Right renal pelvis (tissue), 4 donors: ENCODE measurements at places on chromosomes 1 and 21. TPM values are rescaled to one million over a fixed set of nuclear protein-coding genes. Genes with fewer than 3 reads are reported as not detected.

IGSF3 gene
- 31.4 TPM for polyA plus RNA-seq

CLSTN1 gene
- polyA plus RNA-seq, result 141 TPM

CRYAA gene
- not detected for polyA plus RNA-seq

MAP10 gene
- polyA plus RNA-seq, result 8.0 TPM

TMPRSS15 gene
- polyA plus RNA-seq, result 0.29 TPM

WNT2B gene
- 2.5 TPM for polyA plus RNA-seq

APOBEC4 gene
- polyA plus RNA-seq, result not detected

CHODL gene
- polyA plus RNA-seq, result 45.2 TPM

DNA sequence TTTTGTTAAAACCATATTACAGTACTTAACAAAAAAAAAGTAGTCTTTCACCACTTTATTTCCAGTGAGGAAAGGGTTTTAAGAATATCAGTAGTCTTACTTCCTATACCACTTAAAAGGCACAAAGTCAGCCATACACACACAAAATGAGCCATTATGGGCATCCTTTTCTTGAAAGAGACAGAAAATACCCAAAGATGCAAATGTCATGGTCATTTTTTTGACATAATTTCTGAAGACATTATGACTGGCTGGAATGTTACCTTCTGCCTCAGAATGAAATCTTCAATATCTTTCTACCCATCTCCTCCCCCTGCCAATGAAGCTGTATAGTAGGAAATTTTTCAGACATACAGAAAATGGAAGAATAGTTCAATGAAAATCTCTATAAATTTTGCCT is 237.7 kb downstream of the SLC45A1 start:
- DNase-seq, result no peak

DNA sequence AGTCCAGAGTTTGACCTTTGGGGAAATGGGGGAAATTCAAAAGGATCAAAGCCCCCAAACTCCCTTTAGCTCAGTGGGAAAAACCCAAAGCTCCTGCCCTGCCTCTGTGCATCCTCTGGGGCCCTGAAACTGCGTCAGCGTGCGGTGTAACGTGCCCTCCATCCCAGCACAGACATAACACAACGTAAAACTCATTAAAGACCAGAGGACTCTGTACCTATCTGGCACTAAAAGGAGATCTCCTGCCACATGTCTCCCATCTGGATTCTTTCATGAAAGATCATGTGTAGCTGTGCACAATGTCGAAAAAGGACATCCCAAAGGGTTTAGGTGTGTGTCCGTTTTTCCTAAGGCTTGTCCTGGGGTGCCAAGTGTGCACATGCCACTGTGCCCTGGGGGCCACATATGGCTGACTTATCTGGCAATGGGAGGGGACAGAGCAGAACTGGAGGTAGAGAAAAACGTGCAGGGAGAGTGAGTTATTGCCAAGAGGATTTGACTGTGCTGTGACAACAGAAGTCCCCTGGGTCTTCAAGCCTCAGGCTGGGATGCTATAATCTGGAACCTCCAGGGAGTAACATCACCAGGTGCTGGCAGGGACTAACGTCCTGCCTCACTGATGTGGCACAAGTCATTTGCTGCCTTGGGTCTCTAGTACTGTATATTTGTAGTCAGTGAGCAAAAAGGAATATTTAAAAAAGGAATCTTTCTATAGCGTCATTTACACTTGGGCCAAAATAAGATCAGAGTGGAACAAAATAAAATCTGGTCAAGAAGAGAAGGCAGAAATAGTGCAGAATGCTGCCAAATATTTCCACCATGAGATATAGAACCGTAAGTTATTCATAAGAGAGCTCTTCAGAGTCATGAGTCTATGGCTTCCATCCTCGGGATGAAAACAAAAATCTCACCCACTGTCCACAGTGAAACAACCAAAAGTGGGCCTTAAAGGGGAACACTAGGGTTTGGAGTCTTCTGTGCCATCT is 52.3 kb downstream of the ITPKB start:
- no peak for DNase-seq

GRCh38 chr21:40985370-40985769 is 138.4 kb upstream of the DSCAM start:
- no peak for DNase-seq

DNA sequence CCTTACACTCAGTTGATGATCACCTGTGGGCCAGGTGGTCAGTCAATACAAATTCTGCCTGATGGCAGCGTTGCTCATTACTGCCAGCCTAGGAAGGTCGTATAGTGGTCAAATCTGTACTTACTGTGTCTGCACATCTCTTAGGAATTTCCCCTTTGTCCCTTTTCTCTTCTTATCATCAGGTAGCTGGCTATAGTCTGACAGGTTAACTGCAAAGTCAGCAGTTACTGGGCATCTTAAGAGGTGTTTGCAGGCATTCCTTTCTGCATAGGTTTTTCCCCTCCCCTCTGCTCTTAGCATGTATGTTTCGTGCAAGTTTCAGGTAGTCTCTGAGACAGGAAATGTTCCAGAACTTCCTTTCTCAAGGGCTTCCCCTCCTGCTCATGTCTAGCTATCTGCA is 298.7 kb downstream of the LRRIQ3 start:
- no peak for DNase-seq

GRCh38 chr1:246533371-246533905 is 26.4 kb upstream of the SMYD3 start:
- DNase-seq, result no peak

DNA sequence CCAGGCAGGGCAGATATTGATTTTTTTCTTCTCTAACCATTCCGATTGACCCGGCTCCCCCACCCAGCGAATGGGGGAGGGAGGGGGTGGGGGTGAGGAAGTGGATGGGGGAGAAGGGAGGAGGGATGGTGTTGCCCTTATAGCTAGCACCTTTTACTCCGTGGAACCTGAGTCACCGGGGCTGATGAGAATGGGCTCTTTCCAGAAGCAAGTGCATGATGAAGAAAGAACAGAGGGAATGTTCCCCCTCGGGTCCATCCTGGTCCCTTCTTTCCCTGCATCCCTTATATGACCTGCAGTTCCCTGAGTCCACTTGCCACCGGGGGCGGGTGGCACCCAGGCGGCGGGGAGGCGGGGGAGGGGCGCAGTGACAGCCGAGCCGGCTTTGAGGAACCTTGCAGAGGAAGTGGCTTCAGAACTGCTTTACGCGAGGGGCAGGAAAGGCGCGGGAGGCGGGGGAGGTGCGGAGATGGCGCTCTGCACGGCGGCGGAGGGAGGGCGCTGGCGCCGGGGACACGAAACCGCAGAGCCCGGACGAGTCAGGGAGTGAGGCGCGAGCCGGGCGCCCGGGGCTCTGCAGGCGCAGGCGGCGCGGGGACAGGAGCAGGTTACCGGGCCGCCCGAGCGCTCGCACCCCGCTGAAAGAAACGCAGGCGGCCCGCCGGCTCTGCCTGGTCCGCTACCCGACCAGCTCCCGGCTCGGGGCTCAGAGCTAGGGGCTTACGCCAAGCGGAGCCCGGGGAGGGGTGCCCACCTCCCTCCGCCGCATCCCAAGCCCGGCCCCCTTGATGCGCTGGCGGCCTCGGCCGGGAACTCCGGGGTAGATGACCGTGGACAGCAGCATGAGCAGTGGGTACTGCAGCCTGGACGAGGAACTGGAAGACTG is 49.7 kb downstream of the RASSF5 start:
- DNase-seq, result peak; percentile 33

- DNase-seq, result no peak
These were observed 14.8 kb upstream of the SLC27A3 start for GRCh38 chr1:153760440-153760839.

DNA sequence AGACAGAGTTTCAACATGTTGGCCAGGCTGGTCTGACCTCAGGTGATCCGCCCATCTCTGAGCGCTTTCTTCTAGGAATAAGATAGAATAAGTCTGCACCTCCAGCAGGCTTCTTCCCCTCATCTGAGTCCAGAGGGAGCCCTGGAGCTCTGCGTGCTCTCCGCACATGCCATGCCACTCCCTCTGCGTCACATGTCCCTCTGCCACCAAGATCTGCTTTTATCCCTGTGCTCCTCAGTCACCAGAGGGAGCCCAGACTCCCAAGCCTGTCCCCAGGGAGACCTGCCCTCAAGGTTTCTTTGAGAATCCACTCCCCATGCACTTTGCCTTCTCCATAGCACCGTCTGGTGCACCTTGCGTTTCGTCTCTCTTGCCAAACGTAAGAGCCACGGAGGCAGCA is 213.0 kb downstream of the CAMTA1 start:
- DNase-seq, result no peak

GRCh38 chr1:32900956-32901822 is at the start of gene TMEM54:
TMEM54 (minus strand) TSS chr1:32901389; CDS start chr1:32901238, 151 bp downstream.
- no peak for DNase-seq

- DNase-seq, result no peak
These were observed 136.8 kb downstream of the GABPA start for GRCh38 chr21:25871566-25871965.

DNA sequence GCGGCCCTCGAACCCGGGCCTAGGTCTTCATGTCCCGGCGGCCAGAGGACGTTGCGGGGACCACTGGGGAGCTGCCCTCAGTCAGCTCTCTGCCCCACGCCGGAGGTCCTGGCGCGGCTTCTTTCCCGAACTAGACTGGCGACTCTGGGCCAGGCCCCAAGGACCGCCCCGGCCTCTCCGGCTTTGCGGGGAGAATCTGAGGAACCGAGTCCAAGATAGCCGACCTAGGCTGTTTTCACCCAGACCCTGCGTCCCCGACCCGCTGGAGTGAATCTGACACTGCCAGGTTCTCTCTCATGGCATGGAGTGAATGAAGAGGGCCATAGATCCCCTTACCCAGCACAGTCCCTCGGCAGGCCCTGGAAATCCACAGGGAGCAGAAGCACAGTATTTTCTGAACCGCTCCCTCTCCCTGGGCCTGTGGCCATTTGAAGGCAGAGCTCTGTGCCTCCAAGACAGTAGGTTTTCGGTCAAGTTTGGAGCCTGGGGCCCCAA is 9.9 kb upstream of the BARHL2 start:
- no peak for DNase-seq

GRCh38 chr1:241443561-241443960 is 76.0 kb downstream of the FH start:
- no peak for DNase-seq

GRCh38 chr1:11158720-11159321 is 30.3 kb upstream of the ANGPTL7 start:
- no peak for DNase-seq

DNA sequence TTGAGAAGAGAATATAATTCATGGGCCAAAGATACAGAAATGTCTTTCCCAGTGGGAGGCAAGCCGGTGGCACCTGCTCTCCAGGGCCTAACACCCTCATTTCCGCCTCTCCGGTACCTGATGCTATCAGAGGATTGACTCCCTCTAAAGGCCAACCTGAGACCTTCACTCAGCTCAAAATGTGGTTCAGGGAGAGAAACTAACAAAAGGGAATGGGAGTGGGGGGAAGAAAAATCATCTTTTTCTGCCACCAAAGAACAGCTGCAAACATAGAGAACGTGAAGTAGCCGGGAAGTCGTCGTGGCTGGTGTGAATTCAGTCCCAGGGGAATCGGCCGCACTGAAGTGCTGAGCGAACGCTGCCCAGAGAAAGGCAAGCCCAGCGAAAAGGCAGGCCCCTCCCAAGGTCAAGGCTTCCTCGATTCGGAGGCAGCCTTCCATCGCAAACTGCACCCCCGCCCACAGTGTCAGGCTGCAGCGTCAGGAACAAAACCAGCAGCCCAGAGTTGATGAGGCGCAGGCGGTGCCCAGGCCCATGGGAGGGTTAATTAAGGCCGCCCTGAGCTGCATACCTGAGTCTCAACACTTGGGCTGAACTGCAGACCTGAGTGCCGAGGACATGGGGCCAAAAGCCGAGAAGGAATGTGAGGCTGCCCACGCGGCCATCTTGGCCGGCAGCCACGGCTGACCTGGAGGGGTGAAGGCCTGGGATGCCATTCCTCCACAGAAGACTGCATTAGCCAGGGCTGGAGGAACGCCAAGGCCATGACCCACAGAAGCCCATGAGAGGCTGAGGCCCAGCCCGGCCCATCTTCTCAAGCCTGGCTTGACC is 160.2 kb downstream of the PSMG1 start:
- peak; percentile 48 for DNase-seq

DNA sequence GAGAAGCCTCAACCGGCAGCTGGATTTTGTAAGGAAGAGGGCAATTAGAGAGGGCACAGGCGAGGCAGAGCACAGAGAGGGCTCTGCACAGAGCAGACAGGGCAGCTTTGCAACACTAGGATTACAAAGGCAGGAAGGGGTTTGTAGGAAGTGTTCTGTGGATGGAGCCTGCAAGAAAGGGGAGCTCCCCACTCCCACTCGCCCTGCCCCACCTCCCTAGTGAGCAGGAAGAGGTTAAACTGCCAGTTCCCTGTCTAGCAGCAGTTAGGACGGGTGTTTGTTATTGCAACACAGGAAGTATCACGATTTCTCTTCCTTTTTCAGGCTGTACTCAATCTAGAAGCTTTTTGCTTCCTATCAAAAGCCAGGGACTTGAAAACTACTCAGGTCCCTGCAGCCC is 63.3 kb upstream of the LRRC8D start:
- no peak for DNase-seq

- no peak for DNase-seq
These were observed 54.8 kb upstream of the KRTAP19-8 start for GRCh38 chr21:31092832-31093625.

- DNase-seq, result no peak
These were observed 32.7 kb upstream of the KIRREL1 start for GRCh38 chr1:157960773-157961172.

DNA sequence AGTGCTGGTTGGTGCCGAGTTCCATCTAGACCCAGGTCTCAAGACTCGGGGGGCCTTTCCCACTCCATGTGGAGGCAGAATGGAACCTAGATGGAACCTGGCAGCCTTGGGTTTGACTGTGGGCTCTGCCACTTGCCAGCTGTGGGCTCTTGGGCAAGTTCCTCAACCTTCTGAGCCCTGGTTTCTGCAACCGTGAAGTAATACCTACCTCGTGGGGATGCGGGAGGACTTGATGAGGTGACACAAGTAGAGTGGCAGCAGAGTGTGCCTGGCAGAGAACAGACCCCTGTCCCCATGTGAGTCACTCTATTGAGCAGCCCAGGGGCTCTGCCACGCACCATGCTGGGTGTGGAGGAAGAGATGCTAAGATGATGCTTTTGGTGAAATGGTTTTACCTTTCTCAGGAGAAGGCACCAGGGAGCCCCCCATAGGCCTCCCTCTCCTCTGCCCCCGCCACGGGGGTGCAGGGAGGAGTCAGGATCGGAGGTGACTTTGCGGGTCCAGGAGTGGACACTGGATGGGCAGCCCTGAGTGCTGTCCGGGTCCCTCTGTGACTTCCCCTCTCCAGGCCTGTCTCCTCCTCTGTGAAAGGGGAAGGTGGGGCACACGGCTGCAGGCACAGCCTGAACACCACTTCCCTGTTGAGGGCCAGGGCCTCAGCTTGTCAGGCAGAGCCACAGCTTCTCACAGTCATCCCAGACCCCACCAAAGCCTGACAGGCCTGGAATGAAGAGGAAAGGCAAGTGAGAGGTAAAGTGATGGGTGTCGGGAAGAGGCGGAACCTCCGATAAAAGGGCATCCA is 36.7 kb upstream of the EDN2 start:
- DNase-seq, result no peak

GRCh38 chr1:67711855-67712212 is 26.8 kb downstream of the GADD45A start:
- no peak for DNase-seq

- DNase-seq, result no peak
These were observed 647.1 kb downstream of the PTPRU start for GRCh38 chr1:29883411-29883832.

GRCh38 chr1:25804964-25805862 is 5.2 kb downstream of the SELENON start:
- no peak for DNase-seq
